Activated CD4-positive, alpha-beta T cell treated with anti-CD3 and anti-CD28 coated beads, Interleukin-2, amount 10 ng/mL, durations not matched to agents 7 days and 5 days (primary cell): ENCODE measurements at places on chromosomes 4 and X. TPM values are rescaled to one million over a fixed set of nuclear protein-coding genes. Genes with fewer than 3 reads are reported as not detected.

DNA sequence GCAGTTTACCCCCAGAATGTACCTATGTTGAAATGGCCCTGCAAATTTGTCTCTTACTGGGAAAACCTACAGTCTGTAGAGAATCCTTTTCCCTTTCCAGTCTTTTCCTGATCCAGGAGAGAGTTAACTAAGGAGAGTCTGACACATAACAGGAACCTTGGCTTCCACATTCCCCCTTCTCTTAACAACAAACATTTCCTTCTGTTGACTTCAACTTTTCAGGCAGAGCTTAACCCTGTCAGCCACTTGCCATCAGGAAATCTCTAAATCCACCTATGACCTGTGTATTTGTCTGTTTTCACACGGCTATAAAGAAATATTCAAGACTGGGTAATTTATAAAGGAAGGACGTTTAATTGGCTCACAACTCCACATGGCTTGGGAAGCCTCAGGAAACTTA is 45.6 kb upstream of the GPR78 start:
- no peak for DNase-seq

DNA sequence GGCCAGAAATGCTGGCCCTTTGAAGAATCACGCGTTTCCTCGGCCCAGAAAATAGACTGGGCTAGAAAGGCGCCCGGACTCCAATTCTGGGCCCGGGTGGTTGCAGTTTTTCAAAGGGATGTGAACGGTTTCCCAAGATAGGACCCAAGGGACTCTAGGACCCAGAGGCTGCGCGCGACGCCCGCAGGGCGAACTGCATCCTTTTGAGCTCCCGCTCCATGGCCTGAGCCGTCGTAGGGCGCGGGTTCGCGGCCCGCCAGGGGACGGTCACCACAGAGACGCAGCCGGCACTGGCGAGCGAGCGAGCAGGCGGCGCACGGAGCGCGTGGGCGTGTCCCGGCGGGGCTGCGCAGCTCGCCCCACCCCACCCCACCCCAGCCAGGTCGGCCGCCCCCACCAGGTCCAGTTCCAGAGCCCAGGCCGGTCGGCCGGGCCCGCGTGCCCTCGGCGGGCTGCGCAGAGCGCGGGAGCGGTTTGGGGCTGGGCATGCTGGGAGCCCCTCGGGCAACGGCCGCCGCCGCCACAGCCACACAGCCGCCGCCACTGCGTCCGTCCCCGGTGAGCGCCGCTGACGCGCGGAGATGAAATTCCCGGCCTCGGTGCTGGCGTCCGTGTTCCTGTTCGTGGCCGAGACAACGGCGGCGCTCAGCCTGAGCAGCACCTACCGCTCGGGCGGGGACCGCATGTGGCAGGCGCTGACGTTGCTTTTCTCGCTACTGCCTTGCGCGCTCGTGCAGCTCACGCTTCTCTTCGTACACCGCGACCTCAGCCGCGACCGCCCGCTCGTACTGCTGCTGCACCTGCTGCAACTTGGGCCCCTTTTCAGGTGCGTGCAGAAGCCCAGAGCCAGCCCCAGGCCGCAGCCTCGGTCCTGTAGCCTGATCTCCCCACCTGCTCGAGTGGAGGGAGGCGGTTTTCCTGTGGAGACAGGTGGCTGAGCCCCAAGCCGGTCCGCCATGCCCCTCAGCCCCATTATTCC is at the start of gene XK:
Gene XK, plus strand, starts transcription at position 411 of the 979 bp plus-strand sequence. Its CDS starts 171 bp downstream, at position 582.
- peak; percentile 37 for DNase-seq

GRCh38 chr4:98710831-98711230 is 52.4 kb upstream of the TSPAN5 start:
- no peak for DNase-seq

- DNase-seq = no peak
These were observed 52.4 kb downstream of the ENPP6 start for GRCh38 chr4:184165291-184165690.

ASMT gene
- not detected for total RNA-seq

SPATA18 gene
- 0.73 TPM for total RNA-seq
